ENCODE measurements at places on chromosomes 12 and 14. TPM values are rescaled to one million over a fixed set of nuclear protein-coding genes. Genes with fewer than 3 reads are reported as not detected.

Gene TMEM117
- total RNA-seq = 21.0 TPM

Gene SLC6A13
- total RNA-seq = 2.2 TPM

DNA sequence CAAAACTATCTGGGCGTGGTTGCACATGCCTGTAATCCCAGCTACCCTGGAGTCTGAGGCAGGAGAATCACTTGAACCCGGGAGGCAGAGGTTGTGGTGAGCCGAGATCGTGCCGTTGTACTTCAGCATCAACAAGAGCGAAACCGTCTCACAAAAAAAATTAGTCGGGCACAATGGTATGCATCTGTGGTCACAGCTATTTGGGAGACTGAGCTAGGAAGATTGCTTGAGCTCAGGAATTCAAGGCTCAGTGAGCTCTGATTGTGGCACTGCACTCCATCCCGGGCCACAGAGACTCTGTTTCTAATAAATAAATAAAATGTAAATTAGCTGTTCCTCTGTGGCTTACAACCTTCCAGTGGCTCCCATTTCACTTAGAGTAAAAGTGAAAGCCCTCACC is 28.0 kb downstream of the RCOR1 start:
- DNase-seq = peak; percentile 46

GRCh38 chr12:10700581-10700980 is 22.5 kb downstream of the YBX3 start:
- no peak for DNase-seq

DNA sequence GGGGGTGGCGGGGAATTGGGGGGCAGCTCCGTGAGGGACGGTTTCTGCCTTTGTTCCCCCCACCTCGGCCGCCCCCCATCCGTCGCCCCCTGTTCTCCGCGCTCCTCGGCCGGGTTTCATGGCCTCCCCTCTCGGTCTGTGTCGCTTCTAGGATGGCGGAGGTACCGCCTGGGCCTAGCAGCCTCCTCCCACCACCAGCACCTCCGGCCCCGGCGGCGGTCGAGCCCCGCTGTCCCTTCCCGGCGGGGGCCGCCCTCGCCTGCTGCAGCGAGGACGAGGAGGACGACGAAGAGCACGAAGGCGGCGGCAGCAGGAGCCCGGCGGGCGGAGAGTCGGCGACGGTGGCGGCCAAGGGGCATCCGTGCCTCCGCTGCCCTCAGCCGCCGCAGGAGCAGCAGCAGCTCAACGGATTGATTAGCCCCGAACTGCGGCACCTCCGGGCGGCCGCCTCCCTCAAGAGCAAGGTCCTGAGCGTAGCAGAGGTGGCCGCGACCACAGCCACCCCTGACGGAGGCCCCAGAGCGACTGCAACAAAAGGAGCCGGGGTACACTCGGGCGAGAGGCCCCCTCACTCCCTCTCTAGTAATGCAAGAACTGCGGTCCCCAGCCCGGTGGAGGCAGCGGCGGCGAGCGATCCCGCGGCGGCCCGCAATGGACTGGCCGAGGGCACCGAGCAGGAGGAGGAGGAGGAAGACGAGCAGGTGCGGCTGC is 575 bp downstream of the NAA30 start:
- peak; percentile 58 for DNase-seq

Gene GSC
- total RNA-seq = 1.3 TPM

Measured in cardiac muscle cell (in vitro differentiated cells and primary cell).